NCI-H1092 treated with DMSO at 0.1 percent for 48 hours (cell line): ENCODE measurements at places on chromosomes 5 and 9.
A peak's percentile ranks its signal among the peaks of the same experiment; 100 is the strongest.

- no peak for DNase-seq
Observed at GRCh38 chr5:1966461-1966860, 83.7 kb upstream of the IRX4 start.

- DNase-seq, result no peak
Observed at GRCh38 chr5:10332301-10332700, 21.2 kb upstream of the MARCHF6 start.

DNA sequence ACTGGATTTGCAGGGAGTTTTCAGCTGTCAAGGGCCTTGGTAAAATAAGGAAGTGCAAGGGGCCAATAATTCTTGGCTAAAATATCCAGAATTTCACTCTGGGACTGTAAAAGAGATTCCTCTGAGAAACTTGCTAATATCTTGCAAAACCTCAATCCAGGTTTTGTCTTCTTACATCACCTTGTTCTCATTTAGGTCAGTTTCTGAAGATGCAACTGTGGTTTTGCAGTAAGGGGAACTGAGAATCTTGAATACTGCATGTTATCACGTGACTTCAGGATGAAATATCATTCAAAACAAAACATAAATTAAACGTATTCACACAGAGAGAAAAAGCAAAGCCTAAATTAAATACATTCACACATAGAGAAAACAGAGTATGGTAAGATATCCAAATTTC lies 35.0 kb upstream of the RIC1 start:
- DNase-seq, result no peak

DNA sequence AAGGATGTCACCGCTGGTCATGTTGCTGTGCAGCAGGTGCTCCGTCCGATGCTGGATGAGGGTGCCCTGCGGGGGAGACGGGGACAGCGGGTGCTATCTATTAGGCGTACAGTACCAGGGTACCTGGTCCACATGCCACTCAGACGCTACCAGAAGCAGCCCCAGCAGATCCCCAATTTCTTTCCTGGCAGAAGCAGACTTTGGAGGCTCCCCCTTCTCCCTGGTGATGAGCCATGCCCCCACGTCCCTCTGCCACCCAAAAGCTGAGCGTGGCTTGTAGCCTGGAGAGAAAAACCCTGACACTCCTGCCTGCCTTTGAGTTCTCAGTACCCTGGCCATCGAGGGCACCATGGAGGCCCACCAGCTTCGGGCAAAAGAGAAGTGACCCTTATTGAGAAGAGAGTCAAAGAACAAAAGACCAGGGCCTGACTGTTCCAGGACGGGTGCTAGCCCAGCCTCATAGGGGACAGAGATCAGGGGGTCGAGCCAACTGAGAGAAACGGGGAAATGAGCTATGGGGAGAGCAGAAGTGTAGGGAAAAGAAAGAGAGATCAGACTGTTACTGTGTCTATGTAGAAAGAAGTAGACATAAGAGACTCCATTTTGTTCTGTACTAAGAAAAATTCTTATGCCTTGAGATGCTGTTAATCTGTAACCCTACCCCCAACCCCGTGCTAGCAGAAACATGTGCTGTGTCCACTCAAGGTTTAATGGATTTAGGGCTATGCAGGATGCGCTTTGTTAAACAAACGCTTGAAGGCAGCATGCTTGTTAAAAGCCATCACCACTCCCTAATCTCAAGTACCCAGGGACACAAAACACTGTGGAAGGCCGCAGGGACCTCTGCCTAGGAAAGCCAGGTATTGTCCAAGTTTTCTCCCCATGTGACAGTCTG lies 62.0 kb upstream of the ZNF354B start:
- no peak for DNase-seq

GRCh38 chr9:90103771-90104170 lies 499.0 kb downstream of the GADD45G start:
- DNase-seq, result no peak

DNA sequence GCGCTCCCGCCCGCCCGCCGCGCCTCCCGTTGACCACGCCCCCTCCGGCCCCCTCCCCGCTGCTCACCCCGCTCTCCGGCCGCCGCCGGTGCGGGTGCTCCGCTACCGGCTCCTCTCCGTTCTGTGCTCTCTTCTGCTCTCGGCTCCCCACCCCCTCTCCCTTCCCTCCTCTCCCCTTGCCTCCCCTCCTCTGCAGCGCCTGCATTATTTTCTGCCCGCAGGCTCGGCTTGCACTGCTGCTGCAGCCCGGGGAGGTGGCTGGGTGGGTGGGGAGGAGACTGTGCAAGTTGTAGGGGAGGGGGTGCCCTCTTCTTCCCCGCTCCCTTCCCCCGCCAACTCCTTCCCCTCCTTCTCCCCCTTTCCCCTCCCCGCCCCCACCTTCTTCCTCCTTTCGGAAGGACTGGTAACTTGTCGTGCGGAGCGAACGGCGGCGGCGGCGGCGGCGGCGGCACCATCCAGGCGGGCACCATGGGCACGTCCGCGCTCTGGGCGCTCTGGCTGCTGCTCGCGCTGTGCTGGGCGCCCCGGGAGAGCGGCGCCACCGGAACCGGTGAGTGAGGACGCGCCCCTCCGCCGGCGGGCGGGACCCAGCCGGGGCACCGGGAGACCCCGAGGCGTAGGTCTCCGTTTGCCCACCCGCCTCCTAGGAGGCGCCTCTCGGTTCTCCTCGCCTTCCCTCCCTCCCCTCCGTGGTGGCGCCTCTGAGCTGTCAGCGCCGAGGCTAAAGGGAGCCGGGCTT lies at the start of gene VLDLR:
Gene VLDLR (plus strand): TSS at position 66 of the 739 bp plus-strand sequence. CDS start 403 bp downstream, at position 469.
- DNase-seq, result peak; percentile 85

- DNase-seq, result no peak
Observed at GRCh38 chr5:35058374-35058788, 10.6 kb upstream of the AGXT2 start.

GRCh38 chr5:72392326-72392733 lies 72.2 kb downstream of the PTCD2 start:
- DNase-seq, result no peak

- no peak for DNase-seq
Observed at GRCh38 chr5:662751-663435, 30.3 kb downstream of the TPPP start.

DNA sequence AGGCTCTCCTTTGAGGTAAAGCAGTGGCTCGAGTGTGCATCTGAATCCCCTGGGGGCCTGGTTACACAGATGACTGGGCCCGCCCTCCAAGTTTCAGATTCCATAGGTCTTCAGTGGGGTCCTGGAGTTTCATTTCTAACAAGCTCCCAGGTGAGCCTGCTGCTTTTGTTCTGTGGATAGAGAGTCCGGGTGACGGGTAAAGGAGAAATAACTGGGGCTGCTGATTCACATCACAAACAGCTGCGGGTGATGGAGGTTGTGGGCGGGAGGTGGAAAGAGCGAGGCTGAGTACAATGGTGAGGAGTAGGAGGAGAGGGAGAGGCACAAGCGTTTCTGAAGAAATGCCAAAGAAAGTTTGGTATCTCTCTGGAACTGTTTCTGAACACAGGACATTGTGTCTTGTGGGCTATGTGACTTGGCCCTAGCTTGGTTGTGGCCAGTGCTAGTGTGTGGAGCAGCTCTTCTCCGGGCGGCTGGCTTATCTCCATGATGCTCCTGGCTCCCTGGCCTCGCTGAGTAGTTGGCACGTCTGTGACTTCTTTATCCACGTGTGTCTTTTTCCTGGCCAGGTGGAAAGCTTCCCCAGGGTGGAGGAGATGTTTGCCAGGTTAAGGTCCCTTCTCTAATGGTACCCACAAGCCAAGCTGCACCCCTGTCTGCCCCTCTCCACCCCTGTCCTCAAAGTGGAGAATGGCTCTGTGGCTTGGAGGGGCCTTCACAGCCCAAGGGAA lies 61.7 kb downstream of the HSPA4 start:
- no peak for DNase-seq

- DNase-seq, result peak; percentile 75
Observed at GRCh38 chr5:176740131-176740701, 70.1 kb upstream of the UNC5A start.

DNA sequence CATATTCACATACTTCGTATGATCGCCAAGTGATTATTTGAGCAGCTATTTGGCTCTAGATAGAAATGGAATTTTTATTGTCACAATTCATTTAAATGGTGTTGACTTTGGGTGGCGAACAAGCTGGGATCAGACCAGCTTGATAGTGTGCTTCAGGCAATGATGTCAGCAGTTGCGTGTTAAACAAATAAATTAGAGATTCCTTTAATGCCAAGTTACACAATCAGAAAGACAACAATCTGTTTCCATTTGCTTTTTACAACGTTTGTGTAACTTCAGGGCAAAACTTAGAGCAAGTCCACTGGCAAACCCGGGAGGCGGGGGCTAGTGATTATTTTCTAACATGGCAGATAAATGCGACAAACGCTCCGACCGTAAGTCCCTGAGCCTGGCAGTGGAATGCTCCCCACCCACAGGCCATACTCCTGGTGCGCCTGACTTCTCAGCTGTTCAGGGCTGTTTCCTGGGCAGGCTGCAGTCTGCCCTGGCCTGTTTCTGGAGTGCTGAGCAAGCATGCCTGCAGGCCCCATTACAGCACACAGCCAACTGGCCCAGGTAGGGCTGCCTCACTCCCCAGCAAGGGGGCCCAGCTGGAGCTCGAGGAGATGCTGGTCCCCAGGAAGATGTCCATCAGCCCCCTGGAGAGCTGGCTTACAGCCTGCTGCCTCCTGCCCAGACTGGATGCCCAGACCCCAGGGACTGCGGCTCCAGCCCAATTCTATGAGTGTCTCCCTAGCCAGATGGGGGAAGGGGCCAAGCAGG lies 88.7 kb downstream of the BASP1 start:
- DNase-seq, result no peak

DNA sequence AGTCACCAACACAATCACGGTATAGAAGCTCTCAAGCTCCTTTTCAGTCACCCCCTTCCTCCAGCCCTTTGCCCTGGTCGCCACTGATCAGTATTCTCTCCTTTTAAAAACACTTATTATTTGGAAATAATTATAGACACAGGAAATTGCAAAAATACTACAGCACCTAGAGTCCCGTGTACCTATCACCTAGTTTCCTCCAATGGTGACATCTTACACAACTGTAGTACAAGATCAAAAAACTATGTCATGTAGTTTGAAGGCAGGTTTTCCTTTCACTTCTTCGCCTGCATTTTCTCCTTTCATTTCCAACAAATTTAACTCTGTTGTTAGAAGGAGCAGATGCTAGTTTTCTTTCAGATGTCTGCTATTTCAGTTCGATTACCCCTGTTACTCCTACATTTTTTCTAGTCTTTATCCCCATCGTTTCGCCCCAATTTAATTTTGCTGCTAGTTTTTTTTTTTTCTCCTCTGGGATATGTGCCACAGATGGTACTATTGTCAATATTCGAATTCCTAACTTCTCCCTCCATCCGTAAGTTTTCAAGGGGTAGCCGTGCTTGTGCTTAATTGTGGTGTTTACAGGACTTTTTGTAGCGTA lies 612 bp upstream of the ATG10 start:
- peak; percentile 69 for DNase-seq

- no peak for DNase-seq
Observed at GRCh38 chr9:121242959-121243346, 25.0 kb upstream of the GSN start.

DNA sequence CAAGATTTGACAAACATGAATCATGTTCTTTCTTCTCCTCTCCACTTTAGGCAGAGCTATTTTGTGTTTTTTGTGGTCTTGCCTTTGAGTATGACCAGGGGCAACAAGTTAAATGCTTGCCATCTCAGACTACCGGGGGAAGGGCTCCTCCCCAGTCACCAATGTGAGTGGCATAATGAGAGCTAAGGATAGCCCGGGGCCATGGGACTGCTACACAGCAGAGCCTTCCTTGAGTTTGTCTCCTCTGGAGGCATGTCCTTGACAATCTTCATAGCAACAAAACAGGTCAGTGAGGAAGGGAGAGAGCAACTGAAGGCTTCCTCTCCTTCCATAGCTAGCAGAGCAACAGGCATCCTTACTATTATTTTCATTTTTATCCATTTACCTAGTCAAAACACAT lies 299.3 kb downstream of the ENC1 start:
- DNase-seq, result no peak

DNA sequence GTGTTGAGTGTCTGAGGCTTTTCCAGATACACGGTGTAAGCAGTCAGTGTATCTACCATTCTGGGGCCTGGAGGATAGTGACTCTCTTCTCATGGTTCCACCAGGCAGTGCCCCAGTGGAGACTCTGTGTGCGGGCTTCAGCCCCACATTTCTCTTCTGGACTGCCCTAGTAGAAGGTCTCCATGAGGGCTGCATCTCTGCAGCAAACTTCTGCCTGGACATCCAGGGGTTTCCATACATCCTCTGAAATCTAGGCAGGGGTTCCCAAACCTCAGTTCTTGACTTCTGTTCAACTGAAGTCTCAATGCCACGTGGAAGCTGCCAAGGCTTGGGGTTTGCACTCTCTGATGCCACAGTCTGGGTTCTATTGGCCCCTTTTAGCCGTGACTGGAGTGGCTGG lies 256.6 kb upstream of the ITGA1 start:
- no peak for DNase-seq

DNA sequence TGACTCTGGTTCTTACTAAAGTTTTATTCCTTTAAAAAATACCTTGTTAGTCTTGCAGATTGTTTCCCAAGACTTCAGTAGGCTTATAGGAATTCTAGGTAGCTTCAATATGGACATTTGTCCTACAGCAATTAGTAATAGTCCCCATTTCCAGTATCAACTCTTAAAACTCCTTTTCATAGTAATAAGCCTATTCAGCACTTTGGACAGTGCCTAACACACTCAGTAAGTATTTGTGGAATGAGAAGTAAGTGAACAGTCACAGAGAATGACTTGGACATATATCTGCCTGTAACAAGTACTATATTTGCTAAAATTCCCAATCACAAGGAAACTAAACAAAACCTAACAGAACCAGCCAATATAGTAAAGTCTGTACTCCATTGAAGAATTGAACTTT lies 1291.8 kb upstream of the DMAC1 start:
- no peak for DNase-seq

DNA sequence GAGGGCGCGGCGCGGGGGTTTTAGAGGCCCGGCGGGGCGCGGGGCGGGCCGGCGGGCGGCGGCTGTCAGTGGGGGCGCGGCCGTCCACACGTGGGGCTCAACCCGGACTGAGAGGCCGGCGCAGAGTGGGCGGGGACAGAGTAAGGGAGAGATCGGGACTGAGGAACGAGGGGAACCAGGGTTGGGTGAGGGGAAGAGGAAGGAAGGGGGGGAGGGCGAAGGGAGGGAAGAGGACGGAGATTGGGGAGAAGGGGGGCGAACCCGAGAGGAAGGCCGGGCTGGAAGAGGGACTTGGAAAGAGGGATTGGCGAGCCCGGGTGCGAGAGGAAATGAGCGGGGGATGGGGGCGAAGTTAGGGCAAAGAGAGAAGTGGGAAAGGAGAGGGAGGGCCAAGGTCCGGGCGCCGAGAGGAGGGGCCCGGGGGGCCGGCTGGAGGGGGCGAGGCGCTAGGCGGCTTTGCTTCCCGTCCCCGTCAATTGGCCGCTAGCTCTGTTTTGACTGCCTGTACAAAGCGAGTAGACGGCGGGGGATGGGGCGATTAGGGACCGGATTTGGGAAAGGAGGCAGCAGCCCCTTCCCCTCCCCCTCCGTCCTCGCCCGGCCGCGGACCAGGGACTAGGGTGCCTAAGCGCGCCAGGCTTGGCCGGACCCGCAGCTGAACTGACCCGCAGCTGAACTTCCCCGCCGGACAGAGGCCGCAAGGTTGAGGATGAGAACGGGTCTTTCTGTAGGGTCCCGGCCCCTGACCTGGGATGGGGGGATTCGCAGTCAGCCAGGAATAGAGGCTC lies 399 bp upstream of the FBN2 start:
- DNase-seq, result no peak

GRCh38 chr9:34601937-34602573 lies 9.8 kb downstream of the RPP25L start:
- DNase-seq, result no peak

GRCh38 chr5:108649106-108649505 lies 98.6 kb upstream of the FER start:
- no peak for DNase-seq

GRCh38 chr5:67115246-67115645 lies 81.4 kb downstream of the CD180 start:
- DNase-seq, result peak; percentile 58

GRCh38 chr5:174307031-174307408 lies 261.5 kb downstream of the NSG2 start:
- no peak for DNase-seq
